ENCODE measurements at places on chromosomes 6 and 20.

DNA sequence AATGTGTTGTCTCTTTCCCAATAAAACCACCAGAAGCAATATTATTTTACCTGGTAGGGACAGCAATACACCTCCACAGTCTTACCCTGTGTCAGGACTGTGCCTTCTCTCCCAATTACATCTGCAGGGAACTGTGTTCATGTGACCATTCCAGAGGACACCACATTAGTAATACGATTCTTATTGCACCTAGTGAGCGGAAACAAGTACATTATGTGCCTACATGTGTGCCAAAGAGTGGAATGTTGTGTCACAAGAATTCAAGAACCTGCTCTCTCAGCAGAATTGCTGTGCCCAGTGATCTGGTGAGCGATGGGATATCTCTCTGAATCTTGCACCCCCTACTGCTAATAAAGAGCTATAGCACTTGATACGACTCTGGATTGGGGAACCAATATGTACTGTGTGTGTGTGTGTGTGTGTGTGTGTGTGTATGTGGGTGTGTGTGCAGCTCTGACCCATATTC is 57.4 kb upstream of the FOXC1 start:
- no peak for DNase-seq

DNA sequence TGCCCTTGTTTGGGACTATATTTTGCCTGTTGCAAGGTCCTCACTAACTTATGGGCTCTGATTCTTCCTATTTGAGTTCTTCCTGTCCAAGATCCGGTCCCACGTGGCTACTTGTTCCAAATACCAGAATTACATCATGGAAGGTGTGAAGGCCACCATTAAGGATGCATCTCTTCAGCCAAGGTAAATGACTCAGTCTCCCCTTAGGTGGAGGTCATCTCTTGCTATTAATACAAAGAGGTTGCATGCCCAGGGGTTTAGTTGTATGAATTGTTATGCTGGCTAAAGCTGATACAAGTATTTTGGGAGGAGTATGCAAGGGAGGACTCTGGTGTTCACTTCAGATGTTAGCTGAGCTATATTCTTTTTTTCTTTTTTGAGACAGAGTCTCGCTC is 9.1 kb downstream of the RNF114 start:
- no peak for DNase-seq

GRCh38 chr6:84691978-84692623 is 72.3 kb downstream of the TBX18 start:
- DNase-seq = no peak

DNA sequence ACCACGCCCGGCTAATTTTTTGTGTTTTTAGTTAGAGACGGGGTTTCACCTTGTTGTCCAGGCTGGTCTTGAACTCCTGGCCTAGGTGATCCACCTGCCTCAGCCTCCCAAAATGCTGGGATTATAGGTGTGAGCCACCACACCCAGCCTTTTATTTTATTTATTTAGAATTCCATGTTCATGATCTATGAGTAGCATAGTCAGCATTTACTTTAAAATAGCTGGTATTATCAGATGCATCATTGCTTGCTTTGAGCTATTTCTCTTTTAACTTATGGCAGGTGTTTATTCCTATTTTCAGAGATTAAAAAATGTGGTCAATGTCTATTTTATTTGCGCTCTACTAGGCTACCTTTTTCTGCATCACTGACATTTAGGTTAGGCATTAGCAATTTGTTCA is 152.0 kb downstream of the UTRN start:
- no peak for DNase-seq

GRCh38 chr6:87922196-87922946 is 125.3 kb upstream of the SPACA1 start:
- no peak for DNase-seq

Data from central memory CD8-positive, alpha-beta T cell (primary cell).